NCI-H2029 (cell line): ENCODE measurements at places on chromosomes 5 and 9.

DNA sequence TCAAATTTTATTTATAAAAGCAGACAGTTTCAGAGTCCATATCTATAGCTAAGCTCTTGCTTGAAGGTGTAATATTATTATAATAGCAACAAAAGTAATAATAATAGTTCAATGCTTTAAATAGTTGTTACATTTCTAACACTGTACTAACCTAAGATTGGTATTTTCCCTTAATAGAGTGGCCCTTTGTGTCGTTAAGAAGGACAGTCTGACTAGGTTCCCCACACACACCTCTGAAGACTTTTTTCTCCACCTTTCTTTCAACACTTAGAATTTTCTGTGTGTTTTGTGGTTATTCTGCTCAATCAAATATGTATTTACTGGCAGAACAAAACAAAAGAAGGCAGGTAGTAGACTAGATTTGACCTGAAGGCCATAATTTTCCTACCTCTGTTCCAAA, 223.2 kb upstream of the ACO1 start:
- DNase-seq: no peak

DNA sequence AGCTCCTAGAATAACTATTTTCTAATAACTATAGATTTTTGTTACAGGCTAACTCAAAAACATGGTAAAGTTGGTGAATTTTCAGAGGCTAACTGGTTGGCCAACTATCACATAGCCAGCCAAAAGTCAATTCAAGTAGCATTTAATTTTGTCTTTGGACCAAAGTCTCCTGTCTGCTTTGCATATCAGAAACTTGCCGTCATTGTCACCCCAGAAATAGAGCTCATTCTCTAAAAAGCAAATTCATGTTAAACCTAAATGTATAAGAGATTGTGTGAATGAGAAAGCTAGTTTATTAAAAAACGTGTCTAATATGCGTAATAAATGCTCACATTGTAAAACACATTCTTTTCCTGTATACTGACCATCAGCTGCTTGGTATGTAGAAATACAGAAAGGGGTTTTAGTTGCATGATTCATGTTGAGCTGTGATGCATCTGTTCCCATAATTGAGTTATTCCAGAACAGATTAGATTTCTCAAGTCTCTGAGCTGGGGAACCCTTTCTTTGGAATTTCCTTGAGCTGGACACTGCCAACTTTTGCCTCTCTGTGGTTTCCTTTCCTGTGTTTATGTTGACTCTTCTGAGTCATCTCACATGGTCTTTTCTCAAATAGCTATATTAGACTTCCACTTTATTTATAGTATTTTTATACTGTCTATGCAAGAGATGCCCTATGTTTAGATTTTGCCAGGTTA, 7.3 kb downstream of the SRFBP1 start:
- DNase-seq: no peak

GRCh38 chr9:84371737-84372136, 31.2 kb upstream of the SLC28A3 start:
- no peak for DNase-seq

GRCh38 chr5:111454198-111454622, 58.1 kb downstream of the STARD4 start:
- no peak for DNase-seq

- no peak for DNase-seq
Observed at GRCh38 chr5:15441433-15442192, 58.4 kb upstream of the FBXL7 start.

GRCh38 chr5:87827539-87827938, 414.8 kb upstream of the CCNH start:
- DNase-seq: no peak

- peak; percentile 20 for DNase-seq
Observed at GRCh38 chr9:113454914-113455761, 8.4 kb upstream of the RGS3 start.

GRCh38 chr9:86721843-86722705, 225.2 kb downstream of the GAS1 start:
- no peak for DNase-seq

DNA sequence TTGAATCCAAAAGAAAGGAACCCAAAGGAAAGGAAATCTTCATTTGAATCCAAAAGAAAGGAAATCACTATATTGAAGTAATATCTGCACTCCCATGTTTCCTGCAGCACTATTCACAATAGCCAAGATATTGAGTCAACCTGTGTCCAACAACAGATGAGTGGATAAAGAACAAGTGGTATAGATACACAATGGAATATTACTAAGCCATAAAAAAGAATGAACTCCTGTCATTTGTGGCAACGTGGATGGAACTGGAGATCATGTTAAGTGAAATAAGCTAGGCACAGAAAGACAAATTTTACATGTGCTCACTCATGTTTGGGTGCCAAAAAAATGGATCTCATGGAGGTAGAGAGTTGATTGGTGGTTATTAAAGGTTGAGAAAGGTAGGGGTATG, 57.8 kb upstream of the STOM start:
- no peak for DNase-seq

DNA sequence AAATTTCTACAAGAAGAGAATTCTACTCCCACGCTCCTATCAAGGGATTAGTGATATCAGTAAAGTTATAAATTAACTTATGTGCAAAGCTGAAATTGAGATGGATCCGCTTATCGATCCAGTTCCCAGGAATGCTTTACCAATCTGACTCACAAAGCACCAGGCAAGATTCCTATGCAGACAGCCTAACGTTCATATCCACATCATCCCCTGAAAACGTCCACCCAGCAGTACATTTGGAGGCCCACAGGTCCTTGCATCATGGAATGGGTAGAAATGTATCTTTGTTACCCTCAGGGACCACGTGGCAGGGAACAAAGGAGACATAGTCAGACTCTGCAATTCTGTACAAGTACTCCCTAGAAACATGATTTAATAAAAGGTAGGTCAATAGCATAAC, 147.4 kb downstream of the ESM1 start:
- peak; percentile 0 for DNase-seq

GRCh38 chr5:172943283-172943841, 15.9 kb upstream of the RPL26L1 start:
- peak; percentile 20 for DNase-seq

DNA sequence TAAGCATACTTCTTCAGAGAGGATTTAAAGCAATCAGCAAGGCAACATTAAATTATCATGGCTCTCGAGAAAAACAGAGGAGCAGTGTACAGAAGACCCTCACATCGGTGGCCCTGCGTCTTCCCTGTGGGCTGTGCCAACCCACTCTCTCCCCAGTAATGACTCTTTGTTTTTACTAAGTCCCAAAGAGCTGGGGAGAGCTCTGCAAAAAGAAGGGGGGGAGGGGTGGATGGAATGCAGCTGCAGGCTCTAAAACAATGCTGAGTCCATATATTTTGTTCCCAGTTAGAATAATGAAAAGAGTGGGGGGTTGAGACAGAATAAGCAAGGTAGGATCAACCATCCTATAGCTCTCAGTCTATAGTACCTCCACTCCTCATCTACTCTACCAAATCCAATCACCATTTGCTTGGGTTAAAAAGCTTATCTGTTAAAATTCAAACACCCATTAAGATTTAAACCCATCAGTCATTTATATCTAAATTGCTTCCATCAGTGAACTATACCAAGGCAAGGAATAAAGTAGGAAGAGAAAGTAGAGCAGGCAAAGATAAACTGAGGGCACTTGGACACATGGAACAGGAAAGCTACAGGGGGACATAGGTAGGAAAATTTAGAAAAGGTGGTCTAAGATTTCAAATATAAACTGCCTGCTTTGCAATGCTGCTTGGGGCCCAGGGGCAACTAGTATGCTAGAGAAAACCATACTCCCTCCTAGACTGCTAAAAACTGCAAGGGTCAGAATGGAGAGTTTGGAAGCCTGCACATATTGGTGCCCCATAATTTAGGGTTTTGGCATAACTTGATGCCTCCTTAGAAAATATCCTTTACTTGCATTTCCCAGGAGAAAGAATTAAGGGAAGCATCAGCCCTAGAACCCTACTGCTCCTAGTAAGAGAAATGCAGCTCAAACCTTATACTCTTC, 20.6 kb downstream of the ELL2 start:
- no peak for DNase-seq

DNA sequence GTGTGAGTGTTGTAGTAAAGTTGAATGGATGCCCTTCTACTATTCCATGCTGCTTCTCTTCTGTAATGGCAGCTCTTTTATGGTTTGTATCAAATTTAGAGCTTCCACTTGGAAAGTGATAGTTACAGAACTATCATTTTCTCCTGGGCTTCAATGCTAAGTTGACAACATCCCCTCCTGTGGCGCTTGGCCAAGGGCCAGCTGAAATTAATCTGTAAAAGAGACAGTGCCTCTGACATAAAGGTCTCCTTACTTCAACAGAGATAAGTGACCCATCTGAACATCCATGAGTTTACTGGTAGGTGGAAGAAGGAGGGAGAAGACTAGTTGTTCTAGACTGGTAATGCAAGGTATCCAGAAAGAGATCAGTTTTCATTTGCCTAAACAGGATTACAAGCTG, 39.7 kb downstream of the CHSY3 start:
- no peak for DNase-seq

DNA sequence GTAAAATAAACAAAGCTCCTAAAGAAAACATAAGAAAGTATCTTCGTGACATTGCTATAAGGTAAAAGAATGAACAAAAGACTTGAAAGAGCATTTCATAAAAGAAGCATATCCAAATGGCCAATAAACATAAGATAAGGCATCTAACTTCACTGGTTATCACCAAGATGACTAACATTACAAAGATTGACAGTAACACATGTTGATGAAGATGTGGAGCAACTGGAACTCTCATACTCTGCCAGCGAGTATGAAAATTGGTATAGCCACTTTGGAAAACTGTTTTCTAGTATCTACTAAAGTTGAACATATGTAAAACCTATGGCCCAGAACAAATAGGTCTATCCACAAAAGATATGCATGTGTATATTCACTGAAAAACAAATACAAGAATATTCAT, 150.5 kb downstream of the SNX18 start:
- no peak for DNase-seq

- DNase-seq: no peak
Observed at GRCh38 chr5:148035676-148036075, 28.1 kb upstream of the SPINK5 start.

- DNase-seq: no peak
Observed at GRCh38 chr9:16236311-16236710, 634.2 kb downstream of the BNC2 start.

GRCh38 chr5:75446068-75446467, 65.4 kb downstream of the CERT1 start:
- no peak for DNase-seq

DNA sequence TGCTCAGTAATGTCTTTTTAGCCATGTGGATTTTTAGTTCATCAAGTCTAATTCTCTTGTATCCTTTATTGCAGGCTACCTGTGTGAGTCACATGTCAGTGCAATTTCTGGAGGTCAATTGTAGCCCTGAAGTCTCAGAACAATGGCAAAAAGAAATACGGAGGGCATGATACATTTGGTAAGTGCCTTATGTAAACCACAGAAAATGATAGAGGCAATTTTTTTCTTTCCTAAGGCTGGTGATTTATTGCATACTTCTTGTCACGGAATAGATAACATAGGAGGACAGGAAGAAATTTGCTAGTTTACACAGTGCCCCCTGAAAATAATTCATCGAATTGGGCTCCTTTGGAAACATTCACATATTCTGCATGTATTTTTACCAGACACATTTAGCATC, 235.9 kb downstream of the DMRTA1 start:
- DNase-seq: no peak

- DNase-seq: no peak
Observed at GRCh38 chr5:53350368-53350767, 130.1 kb upstream of the FST start.

DNA sequence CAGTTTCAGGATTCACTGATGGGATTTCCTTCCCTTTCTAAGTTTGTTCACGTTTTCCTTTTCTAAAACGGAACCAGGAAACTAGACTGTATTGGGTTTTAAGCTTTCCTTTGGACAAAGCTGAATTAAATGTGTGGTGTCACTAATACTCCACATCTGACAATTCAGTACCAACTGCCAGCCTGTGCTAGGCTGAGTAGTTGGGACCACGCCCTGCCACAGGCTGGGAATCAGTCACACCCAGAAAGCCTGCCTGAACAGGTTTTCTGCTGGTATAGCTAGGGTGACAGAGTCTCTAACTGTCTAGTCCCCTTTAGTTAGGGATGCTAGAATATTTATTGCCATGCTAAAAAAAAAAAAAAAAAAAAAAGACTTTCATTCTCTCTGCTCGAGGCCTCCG, 15.6 kb downstream of the SPACA9 start:
- no peak for DNase-seq

DNA sequence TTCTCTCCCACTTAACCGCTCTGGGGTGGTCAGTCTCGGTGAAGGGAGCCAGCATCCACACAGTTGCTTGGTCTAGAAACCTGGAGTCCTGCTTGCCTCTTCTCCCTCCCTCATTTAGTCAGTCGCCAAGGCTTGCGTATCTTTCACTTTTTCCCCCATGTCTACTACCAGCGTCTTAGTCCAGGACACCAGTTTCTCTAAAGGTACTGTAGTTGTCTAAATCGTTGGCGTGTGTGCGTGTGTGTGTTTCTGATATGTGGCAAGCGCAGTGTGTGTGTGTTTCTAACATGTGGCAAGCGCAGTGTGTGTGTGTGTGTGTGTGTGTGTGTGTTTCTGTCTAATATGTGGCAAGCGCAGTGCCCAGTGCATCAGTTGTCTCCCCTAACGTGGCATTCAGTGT, 641 bp downstream of the ATP6V1G1 start:
- no peak for DNase-seq

DNA sequence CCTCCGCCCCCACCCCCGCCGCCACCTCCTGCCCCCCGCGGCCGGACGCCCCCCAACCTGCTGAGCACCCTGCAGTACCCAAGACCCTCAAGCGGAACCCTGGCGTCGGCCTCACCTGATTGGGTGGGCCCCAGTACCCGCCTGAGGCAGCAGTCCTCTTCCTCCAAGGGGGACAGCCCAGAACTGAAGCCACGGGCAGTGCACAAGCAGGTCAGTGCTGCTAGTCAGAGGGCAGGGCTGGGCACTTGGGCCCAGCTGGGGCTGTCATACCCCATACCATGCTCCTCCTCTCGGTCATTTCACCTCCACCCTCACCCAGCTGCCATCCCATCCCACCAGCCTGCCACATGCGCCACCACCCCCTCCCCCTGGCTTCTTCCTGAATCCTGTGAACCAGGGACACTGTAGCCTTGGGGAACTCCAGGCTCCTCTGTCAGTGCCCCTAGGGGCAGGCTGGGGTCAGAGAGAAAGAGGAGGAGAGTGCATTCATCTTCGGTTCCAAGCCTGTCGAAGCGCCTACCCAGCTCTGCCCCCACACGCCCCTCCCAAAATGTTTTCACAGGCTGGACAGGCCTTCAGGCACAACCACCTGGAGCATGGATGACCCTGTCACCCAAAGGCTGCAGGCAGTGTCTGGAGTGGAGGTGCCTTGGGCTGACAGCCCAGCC, 122.0 kb downstream of the DAB2IP start:
- DNase-seq: no peak

- DNase-seq: peak; percentile 36
Observed at GRCh38 chr9:137163365-137163715, 6.5 kb downstream of the LRRC26 start.

DNA sequence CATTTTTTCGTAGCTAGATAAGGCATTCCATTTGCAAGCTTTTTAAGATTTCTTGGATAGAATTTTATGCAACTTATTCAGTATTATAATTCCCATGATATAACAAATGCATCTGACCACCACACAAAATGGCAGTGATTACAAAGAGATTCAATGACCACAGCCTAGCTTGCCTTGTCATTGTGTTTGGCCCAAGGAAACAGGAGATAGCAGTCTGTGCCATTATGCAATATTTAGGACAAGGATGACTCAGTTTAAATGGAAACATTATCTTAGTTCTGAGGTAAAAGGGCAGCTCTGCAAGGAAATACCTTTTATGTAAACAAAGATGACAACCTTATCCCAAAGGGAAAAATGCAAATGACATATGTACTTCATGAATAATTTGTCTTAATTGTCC, 89.8 kb downstream of the NUDT12 start:
- no peak for DNase-seq

GRCh38 chr9:110197330-110198187, 10.4 kb downstream of the C9orf152 start:
- no peak for DNase-seq
